GM20000 (cell line): ENCODE measurements at places on chromosomes 5 and 9.

DNA sequence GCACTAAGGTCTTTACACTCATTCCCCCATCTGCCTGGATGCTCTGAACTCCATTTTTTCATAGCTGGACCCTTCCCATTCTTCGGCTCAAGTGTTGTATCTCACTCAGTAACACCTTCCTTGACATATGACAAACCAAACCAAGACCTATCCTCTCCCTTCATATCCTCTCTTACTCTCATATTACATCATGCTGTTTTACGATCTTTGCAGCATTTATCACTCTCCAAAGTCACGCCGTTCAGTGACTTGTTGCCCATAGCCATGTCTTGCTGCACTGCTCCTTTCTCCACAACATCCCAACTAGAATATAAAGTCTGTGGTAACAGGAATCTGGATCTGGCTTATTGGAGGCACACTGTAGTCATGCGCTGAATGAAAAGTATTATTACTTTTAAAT is 923.6 kb upstream of the DMAC1 start:
- DNase-seq, result no peak

DNA sequence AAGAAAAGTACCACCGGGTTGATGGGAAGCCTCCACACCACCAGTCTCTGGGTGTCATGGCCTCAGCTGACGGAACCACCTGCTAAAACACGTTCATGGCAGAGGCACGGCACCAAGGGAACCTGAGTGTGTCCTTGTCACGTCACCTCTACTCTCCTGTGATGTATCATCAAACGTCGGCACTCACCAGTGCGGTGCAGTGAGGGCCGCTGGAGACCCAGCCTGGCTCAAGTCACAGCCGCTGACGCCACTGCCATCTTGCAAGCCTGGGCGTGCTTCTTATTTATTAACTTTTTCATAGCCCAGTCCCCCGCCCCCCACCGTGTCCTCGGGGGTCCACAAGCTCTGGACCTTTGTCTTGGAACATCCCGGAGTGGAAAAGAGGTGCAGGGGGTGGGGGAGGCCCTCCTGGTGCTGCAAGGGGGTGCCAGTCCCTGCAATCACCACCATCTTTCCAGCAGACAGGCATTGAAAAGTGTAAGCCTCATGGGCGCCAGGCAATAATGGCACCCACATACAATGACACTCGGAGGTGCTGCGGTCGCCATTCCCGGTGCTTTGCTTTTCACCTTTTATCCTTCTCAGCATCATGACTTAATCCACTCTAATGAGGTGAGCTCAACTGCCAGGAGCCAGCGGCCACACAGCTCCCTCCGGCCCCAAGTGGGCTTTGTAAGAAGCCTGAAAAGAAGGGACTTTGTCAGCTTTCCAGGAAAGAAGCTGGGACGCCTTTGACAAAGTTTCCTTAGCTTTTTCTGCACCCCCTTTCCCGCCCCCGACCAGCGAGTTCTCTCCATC is 202.3 kb upstream of the IRX1 start:
- no peak for DNase-seq

GRCh38 chr5:65753189-65753588 is 31.2 kb downstream of the NLN start:
- DNase-seq, result no peak

- no peak for DNase-seq
Observed at GRCh38 chr9:23746317-23746716, 79.7 kb downstream of the ELAVL2 start.

DNA sequence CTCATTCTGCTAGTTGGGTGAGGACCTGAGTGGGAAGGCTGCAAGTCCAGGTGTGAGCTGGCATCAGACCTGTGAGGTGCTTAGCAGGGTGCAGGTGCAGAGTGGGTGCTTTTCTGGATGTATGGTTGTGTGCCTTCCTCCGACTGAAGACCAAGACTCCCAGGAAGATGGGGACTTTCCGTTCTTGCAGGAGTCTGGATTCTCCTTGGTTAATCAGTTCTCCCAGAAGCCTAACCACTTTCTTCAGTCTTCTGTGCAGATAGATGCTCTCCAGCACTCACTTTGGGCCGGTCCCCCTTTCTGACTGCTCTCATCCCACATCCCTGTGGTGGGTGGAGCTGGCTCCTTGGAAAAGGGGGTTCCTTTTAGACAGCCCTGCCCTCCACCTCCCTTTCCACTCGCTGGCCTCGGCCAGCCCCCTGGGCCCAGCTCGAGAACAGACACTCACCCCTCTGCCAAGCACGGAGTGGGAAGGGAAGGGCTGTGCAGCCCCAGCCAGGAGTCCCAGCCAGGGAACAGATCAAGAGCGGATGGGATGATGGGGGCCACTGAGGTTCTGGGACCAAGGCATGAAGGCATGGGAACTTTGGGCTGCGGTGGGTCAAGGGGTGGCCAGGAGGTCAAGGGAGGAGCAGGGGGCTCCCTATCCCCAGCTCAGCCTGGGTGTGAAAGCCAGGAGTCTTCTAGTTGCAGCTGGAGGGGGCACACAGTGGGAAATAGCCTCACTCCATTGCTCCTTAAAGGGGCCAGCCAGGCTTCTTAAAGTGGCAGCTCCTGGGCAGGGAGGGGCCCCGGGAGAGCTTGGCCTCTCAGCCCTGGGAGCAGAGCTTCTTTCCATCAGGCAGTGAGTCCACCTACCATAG is 62.4 kb downstream of the FGF18 start:
- DNase-seq, result no peak

DNA sequence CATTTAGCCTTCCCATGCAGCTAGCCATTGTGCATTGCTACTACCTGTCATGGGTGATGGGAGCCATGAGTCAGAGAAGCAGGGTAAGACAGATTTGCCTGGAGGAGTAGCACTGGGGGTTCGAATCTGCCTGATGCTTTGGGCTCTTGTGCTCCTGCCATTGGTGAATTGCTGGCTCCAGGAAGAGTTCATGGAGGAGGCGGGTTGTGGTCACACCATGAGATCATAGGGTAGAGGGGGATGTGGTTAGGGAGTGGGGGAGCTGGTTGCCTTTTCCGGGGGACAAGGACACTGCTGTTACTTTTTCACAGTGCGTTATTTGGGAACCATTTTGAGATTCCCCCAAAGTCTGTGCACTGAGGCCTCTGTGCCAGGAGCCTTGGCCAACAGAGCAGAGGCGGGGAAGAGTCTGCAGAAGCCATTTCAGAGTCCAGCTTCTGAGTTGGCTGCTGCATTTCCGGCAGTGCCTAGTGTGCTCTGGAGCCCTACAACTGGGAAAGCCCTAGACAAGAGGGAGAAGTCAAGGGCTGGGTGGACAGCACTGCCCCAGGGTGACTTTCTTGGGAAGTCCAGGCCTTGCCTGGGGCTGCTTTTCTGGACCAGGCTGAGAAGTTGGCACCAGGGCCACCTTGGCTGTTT is 6.2 kb downstream of the ANGPTL2 start:
- no peak for DNase-seq

DNA sequence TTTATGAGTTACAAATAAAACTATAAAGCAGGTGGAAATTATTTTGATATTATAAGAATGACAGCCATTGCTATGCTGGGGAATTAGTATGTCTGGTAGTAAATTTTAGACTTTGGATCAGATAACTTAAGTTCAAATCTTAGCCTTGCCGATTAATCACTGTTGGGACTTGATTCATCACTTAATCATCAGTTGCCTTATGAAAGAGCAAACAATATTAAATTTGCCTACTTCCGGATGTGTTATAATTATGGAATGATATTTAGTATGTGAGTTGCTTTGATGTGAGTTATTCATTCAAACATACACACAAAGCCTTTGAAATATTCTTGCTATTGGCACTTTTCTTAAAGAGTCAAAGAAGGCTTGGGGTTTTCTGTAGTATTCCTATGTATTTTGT is 717.7 kb downstream of the BRINP1 start:
- DNase-seq, result no peak

GRCh38 chr5:129903466-129904101 is 681 bp upstream of the CHSY3 start:
- DNase-seq, result no peak

- DNase-seq, result no peak
Observed at GRCh38 chr5:73471654-73472053, 23.1 kb upstream of the FOXD1 start.

GRCh38 chr9:117528225-117528624 is 113.4 kb upstream of the ASTN2 start:
- no peak for DNase-seq

DNA sequence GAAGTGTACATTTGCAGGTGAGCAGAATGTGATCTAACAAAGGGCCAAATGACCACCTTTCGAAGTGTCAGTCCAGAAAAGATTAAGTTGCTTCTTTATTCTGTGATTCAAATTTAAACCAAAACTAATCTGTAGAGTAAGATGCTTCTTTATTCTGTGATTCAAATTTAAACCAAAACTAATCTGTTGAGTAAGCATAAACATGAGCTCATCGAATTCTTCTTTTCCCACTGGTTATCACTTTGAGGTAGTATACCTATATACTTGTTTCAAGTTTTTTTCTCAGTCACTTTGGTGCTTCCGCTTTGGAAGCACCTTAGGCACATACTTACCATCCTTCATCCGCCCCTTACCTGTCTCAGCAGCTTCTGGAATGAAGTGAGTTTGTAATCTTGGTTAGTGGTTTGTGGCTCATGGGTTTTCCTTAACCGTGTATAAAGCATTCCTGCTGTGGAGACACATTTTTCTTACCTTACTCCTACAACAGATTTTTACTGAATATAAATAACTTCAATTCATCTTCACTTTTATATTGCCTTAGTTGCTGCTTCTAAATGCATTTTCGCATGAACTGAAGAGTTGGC is 40.7 kb upstream of the CTXN3 start:
- no peak for DNase-seq

- no peak for DNase-seq
Observed at GRCh38 chr9:123216251-123216797, 52.1 kb downstream of the STRBP start.

DNA sequence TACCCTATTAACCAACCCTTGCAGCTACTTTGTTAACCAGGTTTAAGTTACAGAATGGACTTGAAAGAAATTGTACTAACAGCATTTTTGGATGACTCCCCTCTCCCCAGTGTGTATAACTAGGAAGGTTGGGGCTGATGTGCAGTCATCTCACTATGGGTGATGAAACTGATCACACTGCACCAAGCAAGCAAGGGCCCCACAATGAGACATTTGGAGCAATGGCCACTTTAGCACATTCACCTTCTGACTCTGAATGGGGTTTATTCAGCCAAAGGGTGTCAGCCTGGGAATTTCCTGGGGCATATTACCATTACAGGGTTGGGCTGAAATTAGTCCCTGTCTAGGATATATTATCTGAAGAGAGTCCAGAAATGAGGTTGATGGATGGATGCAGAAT is 18.7 kb upstream of the CYFIP2 start:
- DNase-seq, result no peak

DNA sequence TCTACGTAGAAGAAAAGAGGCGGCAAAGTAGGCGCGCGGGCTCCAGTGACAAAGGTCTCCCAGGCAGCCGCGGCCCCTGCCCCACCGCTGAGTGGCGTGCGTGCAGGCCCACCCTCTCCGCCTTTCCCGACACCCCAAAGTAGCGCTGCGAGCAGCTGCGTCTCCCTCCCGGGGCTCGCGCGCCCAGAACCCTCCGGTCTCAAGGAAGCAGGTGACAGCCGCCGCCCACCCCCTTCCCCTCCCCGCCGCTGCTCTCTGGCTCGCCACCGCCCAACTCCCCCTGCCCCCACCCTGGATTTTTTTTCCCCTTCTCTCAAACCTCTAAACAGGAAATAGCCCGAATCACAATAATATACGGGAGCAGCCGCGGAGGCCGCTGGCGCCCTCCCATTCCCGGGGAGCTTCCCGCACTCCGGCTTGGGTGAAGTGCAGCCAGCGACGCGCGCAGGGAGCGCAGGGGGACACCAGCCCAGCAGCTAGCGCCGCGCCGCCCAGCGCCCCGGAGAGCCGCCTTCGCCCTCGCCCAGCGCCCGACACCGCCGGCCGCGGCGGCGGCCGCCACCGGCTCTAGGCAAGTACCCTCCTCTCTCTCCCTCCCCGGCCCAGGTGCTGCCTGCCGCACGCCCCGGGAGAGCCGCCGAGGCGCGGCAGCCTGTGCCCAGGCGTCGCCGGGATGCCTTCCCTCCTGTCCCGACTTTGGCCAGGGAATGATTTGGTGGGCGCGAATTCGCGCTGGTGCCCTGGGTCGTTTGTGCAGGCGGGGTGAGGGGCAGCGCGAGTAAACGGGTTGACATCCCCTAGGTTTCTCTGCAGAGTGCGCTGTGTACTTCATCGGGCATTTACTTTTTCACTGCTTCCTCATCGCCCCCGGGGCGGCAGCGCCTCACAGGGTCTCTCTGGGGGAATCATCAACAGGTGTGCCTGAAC is 52.7 kb upstream of the TJP2 start:
- peak; percentile 72 for DNase-seq

DNA sequence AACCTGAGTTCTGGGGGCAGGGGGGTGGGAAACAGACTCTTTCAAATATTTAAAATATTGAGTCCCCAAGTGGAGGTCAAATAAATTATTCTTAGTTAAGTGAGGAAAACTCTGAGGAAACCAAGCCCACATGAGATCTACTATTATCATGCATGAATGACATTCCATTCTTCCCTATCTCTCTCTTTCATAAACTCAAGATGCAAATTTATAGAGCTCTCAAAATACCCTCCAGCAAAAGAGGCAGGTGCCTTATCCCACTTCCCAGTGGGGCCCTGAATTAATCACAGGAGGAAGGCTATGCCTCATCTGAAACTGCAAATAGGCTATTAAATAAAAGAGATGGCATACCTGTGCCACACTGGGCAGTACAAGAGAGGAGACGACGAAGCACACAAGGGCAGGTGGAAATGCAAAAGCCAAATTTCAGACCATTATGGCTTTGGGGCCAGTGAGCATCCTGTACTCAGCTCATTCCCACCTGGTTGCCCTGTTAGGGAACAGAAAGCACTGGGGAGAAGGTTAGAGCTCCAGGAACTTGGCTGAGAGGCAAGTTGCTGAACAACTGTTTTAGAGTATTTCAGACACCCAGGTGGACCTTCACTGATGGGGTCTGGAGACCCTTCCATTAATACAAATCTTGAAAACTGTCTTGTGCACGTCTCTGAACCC is 102.2 kb upstream of the EQTN start:
- DNase-seq, result no peak

- DNase-seq, result no peak
Observed at GRCh38 chr5:16025681-16026080, 153.9 kb downstream of the MARCHF11 start.

- no peak for DNase-seq
Observed at GRCh38 chr5:124025306-124025845, 513.4 kb downstream of the CSNK1G3 start.

- no peak for DNase-seq
Observed at GRCh38 chr5:139194486-139194885, 3.7 kb downstream of the SIL1 start.

DNA sequence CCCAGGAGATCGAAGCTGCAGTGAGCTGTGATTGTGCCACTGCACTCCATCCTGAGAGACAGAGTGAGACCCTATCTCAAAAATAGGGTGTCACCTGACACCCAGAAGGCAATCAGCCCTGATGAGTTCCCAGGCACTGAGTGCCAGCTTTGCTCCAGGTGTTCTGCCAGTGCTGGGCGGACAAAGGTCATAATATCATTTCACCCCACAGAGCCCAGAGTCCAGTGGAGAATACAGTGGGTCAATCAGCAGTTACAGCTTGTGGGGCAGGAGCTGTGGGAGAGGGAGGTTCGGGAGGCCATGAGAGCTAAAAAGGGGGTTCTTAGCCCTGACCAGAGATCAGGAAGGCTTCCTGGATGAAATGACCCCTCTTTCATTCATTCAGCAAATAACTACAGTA is 24.4 kb upstream of the SH3RF2 start:
- DNase-seq, result no peak

- DNase-seq, result peak; percentile 14
Observed at GRCh38 chr9:88741335-88741734, 206.4 kb downstream of the NXNL2 start.

- no peak for DNase-seq
Observed at GRCh38 chr5:33696411-33696810, 195.4 kb downstream of the ADAMTS12 start.
